ENCODE measurements at places on chromosomes 6 and 20.

DNA sequence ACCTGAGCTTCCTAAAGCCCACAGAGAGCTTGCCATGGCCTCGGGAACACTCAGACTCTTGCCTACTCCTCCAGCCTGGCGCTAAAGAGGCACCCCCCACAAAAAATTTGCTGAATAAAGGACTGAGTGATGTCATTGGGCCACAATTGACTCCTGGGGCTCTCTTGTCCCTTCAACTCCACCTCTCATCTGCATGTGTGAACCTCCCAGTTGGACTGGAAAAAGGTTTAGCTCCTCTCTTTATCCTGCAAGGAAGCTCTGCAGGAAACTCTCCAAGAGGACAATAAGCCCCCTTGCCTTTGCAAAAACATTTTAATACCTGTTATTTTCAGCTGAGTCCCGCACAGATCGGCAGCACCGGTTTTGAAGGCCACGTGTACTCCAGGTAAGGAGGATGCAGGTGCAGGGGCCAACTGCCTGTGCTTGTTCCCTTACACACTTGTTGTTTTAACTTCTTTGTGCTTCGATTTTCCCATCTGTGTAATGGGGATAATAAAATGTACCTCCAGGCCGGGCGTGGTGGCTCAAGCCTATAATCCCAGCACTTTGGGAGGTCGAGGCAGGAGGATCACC lies 107.3 kb downstream of the TFAP2C start:
- no peak for DNase-seq

DNA sequence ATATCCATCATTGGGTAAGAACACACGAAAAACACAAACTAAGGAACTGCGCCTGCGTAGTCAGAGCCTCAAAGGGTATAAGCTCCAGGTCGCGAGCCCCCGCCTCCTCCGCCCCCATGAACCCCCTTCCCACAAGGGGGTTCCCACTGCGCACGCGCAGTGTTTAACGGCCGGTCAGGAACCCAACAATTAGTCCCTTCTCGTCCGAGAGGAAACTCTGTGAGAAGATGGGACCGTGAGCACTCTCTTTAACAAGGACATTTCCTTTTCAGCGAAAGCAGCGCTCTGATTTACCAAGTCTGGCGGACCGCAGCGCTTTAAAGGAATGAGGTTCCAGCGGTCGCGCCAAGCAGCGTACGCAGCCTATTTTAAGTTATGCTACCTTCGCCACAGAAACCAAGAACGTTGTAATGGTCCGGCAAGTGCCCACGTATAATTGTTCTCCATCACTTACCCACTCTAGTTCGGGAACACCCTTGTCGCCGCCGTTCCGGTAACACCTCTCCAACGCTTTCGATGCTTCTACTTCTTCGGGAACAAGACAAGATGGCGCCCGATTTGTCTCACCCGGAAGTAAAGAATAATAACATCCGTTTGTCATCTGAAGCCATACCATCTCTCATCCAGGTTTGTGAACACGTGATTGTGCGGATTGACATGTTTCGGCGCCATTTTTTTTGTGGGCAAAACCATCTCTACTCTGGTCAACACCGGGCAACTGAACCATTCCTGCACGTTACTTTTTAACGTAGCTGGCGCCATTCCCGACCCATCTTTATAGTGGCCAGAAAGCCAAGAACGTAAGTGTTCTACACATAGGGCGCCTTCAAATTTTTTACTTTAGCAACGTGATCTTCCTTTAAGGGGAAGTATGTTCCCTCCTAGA lies at the start of gene PNISR:
Gene PNISR (minus strand): TSS at position 548 of the 886 bp plus-strand sequence. CDS start 10,649 bp downstream, outside the sequence.
- DNase-seq, result peak; percentile 99

GRCh38 chr6:31157513-31158139 lies at the start of gene CCHCR1:
CCHCR1 (minus strand) TSS chr6:31157802; CDS start chr6:31157600, 202 bp downstream.
- no peak for DNase-seq

DNA sequence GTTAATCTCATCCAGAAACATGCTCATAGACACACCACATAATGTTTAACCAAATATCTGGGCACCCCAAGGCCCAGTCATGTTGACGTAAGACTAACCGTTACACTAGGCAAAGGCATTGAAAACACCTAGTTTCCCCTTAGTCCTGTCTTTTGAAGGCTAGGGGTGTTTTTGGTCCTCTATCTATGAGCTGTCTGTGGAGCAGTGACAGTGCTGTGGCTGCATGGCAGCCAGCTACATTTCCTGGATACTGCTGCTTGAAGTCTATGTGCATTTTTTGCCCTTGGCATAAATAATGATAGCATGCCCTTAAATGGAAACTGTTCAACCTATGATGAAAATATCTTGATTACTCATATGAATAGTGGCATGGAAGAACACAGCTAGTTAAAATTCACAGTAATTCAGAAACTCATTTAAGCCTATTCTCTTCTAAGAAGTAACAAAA lies 18.6 kb downstream of the FARS2 start:
- peak; percentile 33 for DNase-seq

GRCh38 chr6:33073431-33073871 lies at the start of gene HLA-DPA1:
HLA-DPA1 (minus strand) TSS chr6:33073649.
- no peak for DNase-seq

DNA sequence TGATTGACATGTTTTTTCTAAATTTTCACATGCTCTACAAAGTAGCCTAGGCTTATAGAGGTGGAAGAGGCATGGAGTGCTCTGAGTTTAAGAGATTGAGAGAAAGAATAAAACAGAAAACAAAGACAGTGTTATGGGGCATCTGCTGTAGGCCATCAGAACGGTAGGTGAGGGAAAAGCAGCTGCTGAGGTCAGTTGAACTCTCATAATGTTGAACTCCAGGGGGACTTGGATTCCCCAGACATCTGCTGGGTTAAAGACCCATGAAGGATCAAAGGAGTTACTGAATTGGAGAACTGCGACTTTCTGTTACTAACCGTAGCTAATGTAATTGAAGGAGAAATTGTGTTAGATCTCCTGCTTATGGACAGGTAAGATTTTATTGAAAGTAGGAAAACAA lies 333.9 kb downstream of the TFAP2B start:
- DNase-seq, result no peak

DNA sequence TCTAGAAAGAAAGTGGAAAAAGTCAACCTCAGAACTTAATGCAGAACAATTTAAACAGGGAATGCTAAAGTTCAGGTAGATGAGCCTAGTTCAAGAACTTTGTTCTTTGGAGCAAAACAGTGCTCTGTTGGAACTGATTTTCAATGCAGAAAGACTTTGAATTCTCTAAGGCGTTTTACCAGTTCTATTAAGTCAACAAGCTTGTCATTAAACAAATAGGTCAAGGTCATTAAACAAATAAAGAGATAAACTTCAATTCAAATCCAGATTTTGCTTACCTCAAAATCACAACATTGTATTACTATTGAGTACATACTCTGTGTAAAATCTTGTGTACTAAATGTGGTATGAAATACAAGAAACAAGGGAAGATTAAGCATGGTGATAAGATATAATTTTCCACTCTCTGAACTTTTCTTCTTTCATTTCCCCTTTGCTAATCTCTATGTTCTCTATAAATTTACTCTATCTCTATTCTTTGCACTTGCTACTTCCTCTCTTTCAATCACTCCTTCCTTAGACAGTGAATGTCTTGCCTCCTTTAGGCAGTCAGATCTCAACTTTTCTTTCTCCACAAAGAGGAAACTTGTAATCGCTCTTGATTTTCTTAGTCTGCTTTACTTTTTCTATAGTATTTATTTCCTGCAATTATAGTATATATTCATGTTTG lies 160.8 kb upstream of the KHDRBS2 start:
- no peak for DNase-seq

DNA sequence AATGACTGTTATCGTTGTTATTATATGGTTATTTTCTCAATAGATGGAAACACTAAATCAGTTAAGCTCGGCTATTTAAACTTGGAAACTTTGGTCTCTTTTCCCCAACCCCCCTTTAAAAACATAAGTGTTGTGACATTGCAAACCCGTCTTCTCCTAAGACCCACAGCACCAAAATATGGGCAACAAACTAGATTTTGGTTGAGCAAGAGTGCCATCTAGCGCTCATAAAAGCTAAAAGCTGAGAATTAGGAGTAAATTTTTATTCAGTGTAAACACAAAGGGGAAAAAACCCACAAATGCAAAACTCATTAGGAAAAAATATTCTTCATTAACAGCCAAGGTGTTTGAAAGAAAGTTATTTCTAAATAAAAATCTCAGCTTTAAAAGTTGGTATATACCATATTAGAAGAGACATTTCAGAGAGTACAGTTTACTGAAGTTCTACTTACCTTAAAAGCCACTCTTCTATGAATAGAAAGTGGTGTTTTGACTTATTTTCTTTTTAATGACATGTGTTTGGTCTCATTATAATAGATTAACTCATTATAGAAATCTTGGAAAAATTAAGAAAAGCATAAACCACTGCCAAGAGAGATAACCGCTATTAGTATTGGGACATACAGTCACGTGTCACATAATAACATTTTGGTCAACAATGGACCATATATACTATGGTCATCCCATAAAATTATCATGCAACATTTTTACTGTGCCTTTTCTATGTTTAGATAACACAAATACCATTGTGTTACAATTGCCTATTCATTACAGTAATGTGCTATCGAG lies 21.1 kb downstream of the SESN1 start:
- peak; percentile 74 for DNase-seq

- DNase-seq, result peak; percentile 80
Observed at GRCh38 chr20:51446656-51447055, 95.9 kb downstream of the NFATC2 start.

DNA sequence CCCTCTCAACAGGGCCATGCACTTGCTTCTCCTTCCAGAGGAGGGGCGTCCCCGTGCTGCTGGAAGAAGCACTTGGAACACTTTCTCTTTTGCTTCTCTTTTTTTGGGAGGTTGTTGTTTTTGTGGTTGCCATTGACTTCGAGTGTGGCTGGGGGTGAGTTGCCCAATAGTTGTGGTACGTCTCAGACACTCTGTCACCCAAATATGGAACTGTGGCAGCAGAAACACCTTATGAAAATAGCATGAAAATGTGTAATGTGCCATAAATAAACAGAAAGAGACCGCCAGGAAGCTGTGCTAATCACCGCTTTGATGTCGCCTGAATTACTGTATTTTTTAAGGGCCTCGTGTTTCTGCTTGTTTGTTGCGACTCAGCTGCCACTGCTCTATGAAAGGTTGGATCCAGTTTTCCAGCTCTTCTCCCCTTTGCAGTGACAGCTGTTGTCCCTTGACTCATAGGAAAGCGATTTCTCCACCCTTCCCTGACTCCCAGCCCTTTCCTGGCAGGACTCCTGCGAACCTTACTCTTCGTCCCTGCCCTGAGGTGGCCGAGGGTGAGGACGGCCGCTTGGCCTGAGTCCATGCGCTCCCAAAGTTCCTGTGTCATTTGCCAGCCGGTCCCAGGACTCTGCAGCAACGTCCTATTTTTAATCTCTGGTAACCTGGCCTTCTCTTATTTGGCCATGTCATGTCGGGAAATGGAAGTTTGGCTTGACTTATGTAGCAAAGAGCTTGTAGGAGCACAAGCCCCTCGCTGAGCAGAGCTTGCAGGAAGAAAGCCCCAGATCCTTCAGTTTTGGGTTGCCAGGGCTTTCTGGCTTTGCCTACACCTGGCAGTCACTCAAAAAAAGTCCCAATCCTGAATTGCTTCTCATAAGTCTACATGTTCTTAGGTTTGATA lies 694.6 kb downstream of the QKI start:
- peak; percentile 44 for DNase-seq

DNA sequence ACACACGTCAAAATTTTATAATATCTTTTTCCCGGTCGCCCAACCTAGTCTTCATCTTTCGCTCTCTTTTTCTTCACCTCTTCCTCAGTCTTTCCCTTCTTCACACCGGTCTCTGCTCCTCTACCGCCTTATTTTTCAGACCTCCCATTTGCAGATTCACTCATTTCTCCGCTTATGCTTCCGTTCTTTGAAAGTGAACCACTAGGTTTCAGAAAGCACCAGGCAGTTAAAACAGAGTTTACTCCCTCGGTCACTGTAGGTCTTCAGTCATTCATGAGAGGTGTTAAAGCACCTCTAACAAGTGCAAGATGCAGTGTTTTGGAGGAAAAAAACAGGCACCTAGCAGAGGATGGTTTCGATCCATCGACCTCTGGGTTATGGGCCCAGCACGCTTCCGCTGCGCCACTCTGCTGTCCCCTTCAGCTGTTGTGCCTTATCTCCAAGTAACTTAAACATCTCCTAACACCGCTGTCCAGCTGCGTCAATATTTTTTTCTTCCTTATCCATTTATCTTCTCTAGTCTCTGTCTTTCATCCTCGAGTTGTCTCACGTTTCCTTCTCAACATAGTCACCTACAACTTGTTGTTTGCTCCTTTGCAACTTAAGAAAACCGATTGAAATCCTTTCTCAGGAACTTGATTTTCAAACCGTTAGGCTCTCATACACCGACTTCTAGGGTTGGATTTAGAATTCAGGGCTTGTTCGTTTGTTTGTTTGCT lies 119.7 kb upstream of the ZNF184 start:
- DNase-seq, result peak; percentile 92

DNA sequence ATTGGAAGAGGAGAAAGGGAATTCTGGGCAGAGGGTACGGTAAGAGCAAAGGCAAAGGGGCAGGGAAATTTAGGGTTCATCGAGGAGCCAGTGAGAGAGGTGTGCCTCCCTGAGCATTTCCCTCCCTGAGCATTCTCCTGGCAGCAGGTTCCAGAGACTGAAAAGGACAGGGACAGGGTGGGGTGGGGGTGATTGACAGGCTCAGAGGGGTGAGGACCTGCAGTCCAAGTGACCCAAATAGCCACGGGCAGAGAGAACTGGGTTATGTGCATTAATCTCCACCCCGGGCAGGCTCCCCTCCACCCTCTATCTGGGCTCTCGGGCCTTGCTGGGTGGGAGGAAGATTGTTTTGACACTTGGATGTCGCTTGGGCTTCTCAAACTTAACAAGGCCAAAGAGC lies 69.5 kb downstream of the KCNB1 start:
- DNase-seq, result no peak

GRCh38 chr6:10690651-10691445 lies 3.6 kb downstream of the C6orf52 start:
- no peak for DNase-seq

GRCh38 chr6:56655996-56656395 lies 13.3 kb upstream of the DST start:
- DNase-seq, result no peak

- DNase-seq, result no peak
Observed at GRCh38 chr6:2204272-2204671, 41.1 kb downstream of the GMDS start.

DNA sequence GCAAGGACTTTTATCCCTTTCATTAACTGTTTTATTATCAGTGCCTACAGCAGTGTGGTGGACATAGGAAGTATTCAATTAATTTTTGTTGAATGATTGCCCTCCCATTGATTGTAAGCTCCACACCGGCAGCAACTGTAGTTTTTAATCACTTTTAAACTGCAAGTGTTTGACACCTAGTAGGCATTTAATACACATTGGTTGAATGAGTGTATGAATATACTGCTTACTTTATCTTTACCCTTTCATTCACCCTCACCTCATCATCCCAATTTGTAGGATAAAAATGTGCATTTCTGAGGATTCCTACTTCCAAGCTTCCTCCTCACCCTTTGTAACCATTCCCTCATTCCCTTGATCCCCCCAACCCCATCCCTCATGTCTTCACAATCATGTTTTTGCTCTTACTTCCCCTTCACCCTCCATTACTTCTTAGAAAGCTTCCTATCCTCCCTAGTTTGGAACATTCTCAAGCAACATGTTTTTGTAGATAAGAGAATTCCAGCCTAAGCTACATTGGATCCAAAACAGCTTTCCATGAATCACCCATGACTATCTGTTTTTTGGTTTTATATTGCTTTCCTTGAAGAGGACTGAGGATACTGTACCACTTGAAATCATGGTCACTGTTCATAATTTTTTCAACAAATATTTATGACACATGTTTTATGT lies 955 bp upstream of the SLC26A8 start:
- DNase-seq, result peak; percentile 11

- no peak for DNase-seq
Observed at GRCh38 chr6:13575377-13575775, 975 bp downstream of the SIRT5 start.

All from fibroblast of skin of scalp (primary cell).